M059J (cell line): ENCODE measurements at places on chromosomes 16 and 17. TPM values are rescaled to one million over a fixed set of nuclear protein-coding genes. Genes with fewer than 3 reads are reported as not detected.

TTLL6 gene
- total RNA-seq, result 0.07 and 0.20 TPM in 2 replicates

TBC1D3B gene
- total RNA-seq, result not detected in 2 replicates

SOCS1 gene
- total RNA-seq, result 6.6 and 8.3 TPM in 2 replicates

HS3ST3A1 gene
- total RNA-seq, result 1.8 and 3.6 TPM in 2 replicates

NUTF2 gene
- 296 and 347 TPM in 2 replicates for total RNA-seq

CCL14 gene
- total RNA-seq, result not detected in 2 replicates

NXN gene
- total RNA-seq, result 22.6 and 32.8 TPM in 2 replicates

ACSM2A gene
- total RNA-seq, result not detected in 2 replicates

CHMP6 gene
- total RNA-seq, result 8.0 and 19.7 TPM in 2 replicates

EPX gene
- not detected in 2 replicates for total RNA-seq

MYH13 gene
- 0.02 TPM in 1 of 2 replicates, not detected in the other for total RNA-seq

PCTP gene
- 13.4 and 16.8 TPM in 2 replicates for total RNA-seq

CSH1 gene
- not detected in 2 replicates for total RNA-seq

BMERB1 gene
- 12.8 and 25.5 TPM in 2 replicates for total RNA-seq

DNAI2 gene
- not detected in 2 replicates for total RNA-seq

CHD9NB gene
- total RNA-seq, result 0.20 and 0.57 TPM in 2 replicates

PRAC2 gene
- not detected in 2 replicates for total RNA-seq

OR1F1 gene
- total RNA-seq, result 0.15 TPM in 1 of 2 replicates, not detected in the other

NME4 gene
- total RNA-seq, result 92.0 and 101 TPM in 2 replicates

RNF167 gene
- 27.8 and 30.5 TPM in 2 replicates for total RNA-seq

TBC1D3K gene
- total RNA-seq, result not detected in 2 replicates

MPO gene
- total RNA-seq, result not detected in 2 replicates

GRIN2A gene
- 8.6 and 9.8 TPM in 2 replicates for total RNA-seq

ITGB3 gene
- total RNA-seq, result 0.94 and 3.1 TPM in 2 replicates

CPHXL2 gene
- not detected in 2 replicates for total RNA-seq

TBC1D26 gene
- total RNA-seq, result not detected in 2 replicates

ARHGAP23 gene
- 8.5 and 32.0 TPM in 2 replicates for total RNA-seq

C1QTNF8 gene
- total RNA-seq, result not detected in 2 replicates

DPEP3 gene
- total RNA-seq, result not detected in 2 replicates

HIGD1B gene
- total RNA-seq, result not detected in 2 replicates

ADAM11 gene
- 0.12 TPM in 1 of 2 replicates, not detected in the other for total RNA-seq

HBA1 gene
- total RNA-seq, result not detected in 2 replicates

ITGA3 gene
- 365 and 711 TPM in 2 replicates for total RNA-seq

STH gene
- not detected in 2 replicates for total RNA-seq

TPSG1 gene
- total RNA-seq, result not detected in 2 replicates

TPPP3 gene
- 0.47 and 0.69 TPM in 2 replicates for total RNA-seq

TBC1D3C gene
- 1.1 and 1.7 TPM in 2 replicates for total RNA-seq

AMFR gene
- total RNA-seq, result 128 and 196 TPM in 2 replicates

CLEC3A gene
- total RNA-seq, result not detected in 2 replicates

HEATR9 gene
- not detected in 2 replicates for total RNA-seq

DLX3 gene
- total RNA-seq, result 0.15 and 0.96 TPM in 2 replicates

USP6 gene
- total RNA-seq, result 0.02 TPM in 1 of 2 replicates, not detected in the other

KRT12 gene
- total RNA-seq, result not detected in 2 replicates

CRYBA1 gene
- not detected in 2 replicates for total RNA-seq

KRT25 gene
- not detected in 2 replicates for total RNA-seq

STUB1 gene
- 133 and 153 TPM in 2 replicates for total RNA-seq

TANGO6 gene
- total RNA-seq, result 7.8 and 19.7 TPM in 2 replicates

GNGT2 gene
- total RNA-seq, result 0.49 TPM in 1 of 2 replicates, not detected in the other

SHISA9 gene
- 0.10 and 0.34 TPM in 2 replicates for total RNA-seq

SGCA gene
- total RNA-seq, result not detected in 2 replicates
